ENCODE measurements at places on chromosomes 5 and 9. TPM values are rescaled to one million over a fixed set of nuclear protein-coding genes. Genes with fewer than 3 reads are reported as not detected.
A peak's percentile ranks its signal among the peaks of the same experiment; 100 is the strongest.

GRCh38 chr5:149503006-149503405 lies 48.2 kb downstream of the CSNK1A1 start:
- no peak for DNase-seq

GRCh38 chr9:99294850-99295461 lies 72.9 kb downstream of the SEC61B start:
- DNase-seq: no peak

GRCh38 chr9:72526901-72527800 lies 5.7 kb downstream of the TMC1 start:
- DNase-seq: peak; percentile 68

DNA sequence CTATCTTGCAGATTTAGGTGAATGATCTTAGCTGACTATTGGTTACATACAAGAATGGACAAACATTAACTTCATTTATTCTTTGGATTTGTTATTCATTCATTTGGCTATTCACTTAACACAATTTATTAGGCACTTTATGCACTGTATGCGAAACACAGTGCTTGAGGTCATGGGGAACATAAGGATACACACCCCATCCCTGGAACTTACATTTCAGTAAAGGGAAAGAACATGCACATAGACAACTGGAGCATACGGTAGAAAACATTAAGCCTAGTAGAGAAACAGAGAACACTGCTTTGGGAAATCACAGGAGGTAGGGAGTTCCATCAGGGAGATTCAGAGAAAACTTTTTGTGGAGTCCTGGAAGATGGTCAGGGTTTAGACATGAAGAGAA lies 22.2 kb downstream of the LIX1 start:
- no peak for DNase-seq

DNA sequence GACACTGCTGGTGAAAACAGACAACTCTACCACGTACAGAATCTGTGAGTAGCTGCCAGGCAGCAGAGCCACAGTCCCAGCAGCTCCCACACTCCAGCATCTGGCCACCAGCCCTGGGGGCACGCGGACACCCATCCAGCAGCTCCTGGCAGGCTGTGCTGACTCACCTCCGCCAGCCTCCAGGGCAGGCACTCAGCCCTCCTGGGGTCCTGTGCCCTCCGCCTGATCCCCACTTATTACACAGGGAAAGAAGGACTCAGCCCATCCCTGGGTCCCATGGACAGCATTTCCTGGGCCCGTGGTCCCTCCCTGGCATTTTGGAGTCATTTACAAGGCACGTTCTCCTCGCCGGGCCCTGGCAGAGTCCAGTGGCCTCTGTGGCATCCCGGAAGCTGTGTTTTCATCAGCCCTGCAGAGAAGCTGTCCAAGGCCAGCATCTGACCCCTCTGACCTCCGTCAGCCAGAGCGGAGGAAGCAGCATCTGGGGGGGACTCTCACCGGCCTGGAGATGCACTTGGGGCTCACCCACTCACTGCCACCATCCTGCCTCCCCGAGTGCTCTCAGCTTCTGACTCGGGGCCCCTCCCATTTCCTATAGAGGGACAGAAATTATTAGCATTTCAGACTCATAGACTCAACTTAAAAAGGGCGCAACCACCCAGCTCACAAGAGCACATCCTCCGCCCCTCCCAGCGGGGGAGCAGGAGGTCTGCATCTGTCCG lies 21.6 kb downstream of the PAEP start:
- no peak for DNase-seq

DNA sequence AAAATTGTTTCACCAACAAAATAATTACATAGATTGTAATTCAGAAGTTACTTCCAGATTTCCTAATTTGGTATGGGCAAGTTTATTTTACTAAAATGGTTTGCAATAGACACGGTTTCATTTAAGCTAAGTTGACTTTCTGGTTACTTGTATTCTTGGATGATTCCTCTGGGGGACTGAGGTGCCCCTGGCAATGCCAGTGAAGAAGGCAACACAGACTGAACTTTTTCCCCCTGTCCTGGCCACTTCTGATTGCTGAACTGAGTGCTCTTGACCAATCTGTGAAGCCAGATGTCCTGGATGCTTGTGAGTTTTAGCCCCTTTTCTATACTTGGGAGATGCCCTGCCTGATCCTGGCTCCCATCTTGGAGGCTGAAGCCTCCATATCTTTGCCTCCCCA lies 66.3 kb upstream of the FANCC start:
- no peak for DNase-seq

DNA sequence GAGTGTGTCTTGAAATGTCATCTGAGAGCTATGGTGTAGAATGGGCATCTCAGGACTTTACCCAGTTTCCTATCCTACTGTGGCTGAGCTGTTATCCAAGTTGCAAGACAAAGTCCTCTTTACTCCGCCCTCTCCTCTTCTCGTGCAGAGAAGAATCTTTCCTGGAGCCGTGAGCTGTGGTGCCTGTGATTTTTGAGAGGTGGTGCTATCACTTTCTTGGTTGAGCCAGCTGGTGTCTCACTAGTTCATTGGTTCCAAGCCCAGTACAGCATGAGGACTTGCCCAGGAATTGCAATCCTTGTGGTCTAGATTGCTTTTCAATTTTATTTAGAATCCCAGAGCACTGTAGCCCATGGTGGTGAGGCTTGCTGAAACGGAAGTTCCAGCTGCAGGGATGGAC lies 2300.3 kb downstream of the MAT2B start:
- DNase-seq: no peak

Gene IFNA13
- not detected for total RNA-seq

- no peak for DNase-seq
Measured at GRCh38 chr9:88792502-88792901, 198.8 kb upstream of the S1PR3 start.

- peak; percentile 63 for DNase-seq
Measured at GRCh38 chr5:172454358-172455086, at the start of gene SH3PXD2B. Gene SH3PXD2B (minus strand): TSS chr5:172454525. CDS start chr5:172454352, 173 bp downstream.

Gene PCDHGA7
- not detected for total RNA-seq

Gene SLC1A1
- 13.3 TPM for total RNA-seq

GRCh38 chr9:137879052-137879451 lies 1.5 kb downstream of the CACNA1B start:
- DNase-seq: no peak

Gene TEK
- total RNA-seq: 5.2 TPM

Gene DMXL1
- 164 TPM for total RNA-seq

DNA sequence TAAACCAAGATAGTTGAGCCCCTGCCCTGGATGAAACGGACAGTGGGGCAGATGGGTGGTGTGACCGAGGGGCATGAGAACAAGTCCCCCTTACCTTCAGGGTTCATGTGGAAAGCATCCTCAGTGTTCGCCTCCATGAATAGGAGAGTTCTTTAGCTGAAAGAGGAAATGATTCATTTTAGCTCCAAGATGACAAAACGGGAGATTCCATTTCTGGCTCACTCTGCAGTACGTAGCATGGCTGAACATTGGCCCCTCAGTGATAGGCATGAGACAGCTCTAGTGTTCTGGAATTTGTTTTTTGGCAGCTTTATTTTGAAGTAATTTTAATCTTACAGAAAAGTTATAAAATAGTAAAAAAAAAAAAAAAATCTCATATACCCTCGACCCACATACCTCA lies 70.2 kb upstream of the AGXT2 start:
- DNase-seq: no peak

Gene IGFBPL1
- 4.8 TPM for total RNA-seq

Gene N4BP3
- not detected for total RNA-seq

Gene TLX3
- total RNA-seq: not detected

- DNase-seq: peak; percentile 70
Measured at GRCh38 chr9:116155698-116156039, 2.1 kb downstream of the PAPPA start.

- no peak for DNase-seq
Measured at GRCh38 chr5:127351418-127351817, 60.8 kb downstream of the MEGF10 start.

- peak; percentile 92 for DNase-seq
Measured at GRCh38 chr9:136791516-136792276, 552 bp downstream of the TMEM141 start.

Gene ACTBL2
- total RNA-seq: not detected

Gene HCN1
- not detected for total RNA-seq

Gene ADRB2
- total RNA-seq: 8.5 TPM

DNA sequence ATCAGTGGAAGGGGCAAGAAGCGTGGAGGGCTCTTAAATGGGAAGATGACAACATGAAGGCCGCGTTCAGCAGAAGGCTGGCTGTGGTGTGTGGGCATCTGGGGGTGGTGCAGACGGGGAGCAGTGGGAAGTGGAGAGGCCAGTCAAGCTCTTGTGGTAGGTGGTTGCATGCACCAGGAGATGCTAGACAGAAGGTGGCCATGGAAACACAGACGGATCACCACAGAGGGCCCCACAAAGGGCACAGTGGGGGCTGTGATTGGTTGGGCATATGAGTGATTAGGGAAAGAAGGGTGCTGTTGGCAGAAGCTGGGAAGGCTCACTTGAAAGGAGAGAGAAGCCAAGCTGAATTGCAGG lies 14.7 kb downstream of the MTMR12 start:
- DNase-seq: no peak

DNA sequence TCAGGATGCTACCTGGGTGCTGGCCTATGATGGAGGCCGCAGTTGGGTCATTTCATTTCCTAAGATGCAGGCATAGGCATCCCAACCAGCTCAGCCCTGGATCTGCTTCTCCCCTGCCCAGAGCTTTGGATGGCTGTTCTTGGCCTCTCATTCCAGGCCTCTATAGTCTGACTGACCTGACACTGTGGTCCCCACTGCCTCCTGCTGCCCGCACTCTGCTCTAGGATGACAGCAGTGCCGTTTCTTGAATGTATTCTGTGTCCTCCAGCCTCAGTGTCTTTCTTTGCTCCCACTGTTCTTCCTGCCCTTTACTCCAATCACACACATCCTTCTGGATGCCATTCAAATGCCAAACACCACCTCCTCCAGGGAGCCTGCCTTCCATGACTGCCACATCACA lies 235.7 kb downstream of the HSPA4 start:
- peak; percentile 55 for DNase-seq

DNA sequence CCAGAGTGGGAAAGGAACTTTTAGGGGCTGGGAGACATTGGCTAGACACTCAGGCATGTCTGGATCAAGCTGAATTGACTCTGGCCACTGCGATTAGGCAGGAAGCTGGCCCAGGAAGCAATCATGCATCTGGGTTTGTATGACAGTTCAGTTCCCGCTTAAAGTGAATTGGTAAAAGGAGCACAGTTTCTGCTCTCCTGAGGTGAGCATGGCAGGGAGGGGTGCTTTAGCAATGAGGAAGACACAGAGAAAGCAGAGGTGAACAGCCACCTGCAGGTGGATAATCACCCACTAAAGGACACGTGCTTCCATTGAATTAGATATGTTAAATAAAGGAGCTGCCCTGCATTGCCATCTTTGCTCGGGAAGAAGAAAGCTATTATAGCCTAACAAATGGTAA lies 248.1 kb upstream of the MAP3K1 start:
- no peak for DNase-seq

DNA sequence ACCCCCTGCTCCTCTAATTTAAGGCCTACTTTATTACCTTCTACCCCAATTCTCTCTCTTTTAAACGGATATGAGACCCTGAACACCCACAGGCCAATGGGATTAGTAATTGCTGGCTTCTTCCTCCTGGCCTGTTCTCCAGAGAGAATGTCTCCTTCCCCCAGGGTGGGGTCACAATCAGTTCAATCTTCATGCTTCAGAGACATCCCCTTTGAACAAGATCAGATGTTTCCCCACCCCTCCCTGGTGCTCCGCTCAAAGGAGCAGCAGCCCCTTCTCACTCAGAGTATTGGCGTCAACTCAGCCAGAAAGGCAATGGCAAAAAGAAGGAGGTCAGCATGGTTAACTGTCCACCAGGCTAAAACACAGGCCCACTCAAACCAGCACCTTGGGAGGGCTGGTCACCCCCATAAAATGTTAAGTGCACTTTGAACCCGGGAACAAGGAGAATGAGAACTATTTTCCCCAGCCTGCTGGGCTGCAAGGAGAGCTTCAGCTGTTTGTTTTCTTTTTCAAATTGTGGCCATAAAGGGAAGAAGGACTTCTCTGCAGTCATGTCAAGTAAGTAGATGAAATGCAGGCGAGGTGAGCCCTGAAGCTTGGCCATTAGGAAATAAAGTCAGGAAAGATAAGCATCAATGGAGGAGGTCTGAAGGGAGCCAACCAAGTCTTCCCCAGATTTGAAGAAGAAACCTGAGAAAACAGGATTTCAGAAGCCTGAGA lies 20.1 kb downstream of the LHFPL2 start:
- DNase-seq: no peak

Gene SLC34A3
- not detected for total RNA-seq

DNA sequence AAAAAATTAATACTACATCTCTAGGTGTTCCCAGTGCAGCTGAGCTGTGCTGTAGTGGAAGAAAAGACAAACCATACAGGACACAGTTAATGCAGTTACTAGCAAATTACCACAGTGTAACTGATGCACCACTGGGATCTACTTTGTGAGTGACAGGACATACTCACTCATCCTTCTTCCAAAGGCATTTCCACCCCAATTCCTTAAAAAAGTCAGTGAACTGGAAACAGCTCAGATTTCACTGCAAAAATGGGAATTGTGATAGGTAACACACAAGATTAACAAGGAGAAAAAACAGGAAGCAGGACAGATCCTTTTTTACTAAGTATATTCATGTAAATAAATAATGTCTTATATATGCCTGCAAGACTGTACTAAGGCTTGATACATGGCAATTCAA lies 109.6 kb downstream of the DMAC1 start:
- no peak for DNase-seq

- DNase-seq: no peak
Measured at GRCh38 chr5:91532779-91533178, 149.7 kb upstream of the ARRDC3 start.

Gene DCTN3
- 9.3 TPM for total RNA-seq

DNA sequence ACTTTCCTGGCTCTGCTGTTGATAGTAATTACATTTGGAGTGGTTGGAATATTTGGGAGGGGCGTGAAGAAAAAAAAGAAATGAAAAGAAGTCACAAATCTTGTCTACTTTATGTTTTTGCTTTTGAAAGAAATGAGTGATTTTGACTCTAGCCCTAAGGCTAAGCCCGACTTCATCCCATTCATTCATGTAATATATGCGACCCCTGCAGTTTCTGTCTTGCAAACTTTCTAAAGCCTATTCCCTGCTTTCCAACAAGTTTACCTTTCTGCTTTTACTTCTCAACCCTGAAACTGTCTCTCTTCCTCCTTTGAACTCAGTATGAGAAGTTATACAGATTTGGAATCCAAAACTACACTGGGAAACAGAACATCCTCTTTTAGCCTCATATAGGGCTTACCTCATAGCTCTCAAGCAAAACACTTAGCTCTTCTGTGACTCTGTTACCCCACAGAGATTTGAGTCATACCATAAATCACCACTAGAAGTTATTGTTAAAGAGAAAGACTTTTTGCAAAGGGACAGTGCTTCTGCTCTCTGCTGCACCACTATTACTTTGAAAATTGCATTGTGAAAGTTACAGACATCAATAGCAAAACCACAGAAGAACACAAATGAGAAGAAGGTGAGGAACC lies 1.6 kb downstream of the CFAP95 start:
- DNase-seq: no peak

Measured in stomach (tissue), 19 donors.